CD8-positive, alpha-beta T cell (primary cell): ENCODE measurements at places on chromosomes 5 and 9.

GRCh38 chr5:1368236-1368635 is 23.3 kb upstream of the CLPTM1L start:
- DNase-seq, result no peak

DNA sequence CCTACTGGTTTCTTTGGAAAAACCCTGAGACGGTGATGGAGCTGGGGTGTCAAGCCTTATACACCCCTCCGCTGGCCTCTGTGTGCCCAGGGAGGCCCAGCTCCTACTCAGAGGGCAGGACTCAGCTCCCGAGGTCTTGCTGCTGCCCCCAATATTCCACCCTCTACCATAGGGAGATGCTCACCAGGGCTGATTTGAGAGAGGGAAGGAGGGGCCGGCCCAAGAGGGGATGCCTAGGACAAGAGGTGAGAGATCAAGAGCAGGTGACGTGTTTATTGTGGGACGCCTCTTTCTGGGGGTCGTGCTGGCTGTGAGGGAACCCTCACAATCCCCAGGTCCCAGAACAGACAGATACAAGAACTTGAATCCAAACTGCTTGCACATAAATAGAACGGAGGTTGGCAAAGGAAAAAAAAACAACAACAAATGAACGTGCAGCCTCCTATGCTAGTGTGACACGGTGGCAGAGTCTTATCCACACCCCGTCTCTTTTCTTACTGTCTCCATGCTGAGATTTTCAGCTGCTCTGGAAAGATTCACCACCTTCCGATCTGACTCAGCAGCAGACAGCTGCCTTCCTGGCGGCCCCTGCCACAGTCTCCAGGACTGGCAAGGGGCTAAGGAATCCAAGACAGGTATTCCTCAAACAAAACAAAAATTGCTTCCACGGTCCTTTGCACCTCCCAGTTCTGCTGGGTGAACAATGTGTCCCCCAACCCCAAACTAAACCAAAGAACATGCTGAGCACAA is 22.3 kb downstream of the FABP6 start:
- DNase-seq, result no peak

DNA sequence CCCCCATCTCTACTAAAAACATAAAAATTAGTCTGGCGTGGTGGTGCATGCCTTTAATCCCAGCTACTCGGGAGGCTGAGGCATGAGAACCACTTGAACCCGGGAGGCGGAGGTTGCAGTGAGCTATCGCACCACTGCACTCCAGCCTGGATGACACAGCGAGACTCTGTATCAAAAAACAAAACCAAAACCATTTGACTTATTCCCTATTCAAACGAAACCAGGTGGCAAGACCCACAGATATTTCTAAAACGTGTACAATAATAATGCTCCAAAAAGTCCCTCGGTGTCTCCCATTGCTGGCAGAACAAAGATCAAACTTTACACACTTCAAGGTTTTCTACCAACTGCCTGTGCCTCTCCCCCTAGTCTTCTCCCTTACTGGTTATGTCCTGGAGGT is 29.8 kb downstream of the HMGCR start:
- DNase-seq, result no peak

GRCh38 chr5:33311893-33312292 is 128.9 kb upstream of the TARS1 start:
- no peak for DNase-seq

DNA sequence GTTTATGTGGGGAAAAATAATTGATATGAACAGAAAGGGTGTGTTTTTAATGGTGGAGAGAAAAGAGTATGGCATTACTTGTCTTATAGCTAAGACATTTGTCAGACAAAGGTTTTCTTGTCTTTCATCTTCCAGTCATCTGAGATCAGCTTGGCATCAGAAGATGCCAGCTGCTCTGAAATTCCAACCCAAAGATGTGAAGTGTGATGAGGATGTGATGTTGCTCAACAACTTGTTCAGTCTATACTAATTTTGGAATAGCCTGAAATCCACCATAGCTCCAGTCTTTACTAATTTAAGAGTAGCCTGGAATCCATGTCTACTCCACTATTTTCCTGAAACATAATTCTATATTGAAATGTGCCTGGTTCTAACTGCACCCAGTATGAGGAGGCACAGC is 182.3 kb downstream of the CFAP90 start:
- DNase-seq, result no peak

GRCh38 chr5:125600559-125600958 is 822.6 kb upstream of the GRAMD2B start:
- DNase-seq, result no peak

- DNase-seq, result no peak
Observed at GRCh38 chr9:86035827-86036440, 63.4 kb downstream of the GOLM1 start.

GRCh38 chr9:73434826-73435225 is 283.2 kb downstream of the ANXA1 start:
- no peak for DNase-seq
